Activated CD8-positive, alpha-beta T cell treated with anti-CD3 and anti-CD28 coated beads, Interleukin-2, amount 10 ng/mL, durations not matched to agents 7 days and 5 days (primary cell): ENCODE measurements at places on chromosomes 3 and 15.
A peak's percentile ranks its signal among the peaks of the same experiment; 100 is the strongest.

DNA sequence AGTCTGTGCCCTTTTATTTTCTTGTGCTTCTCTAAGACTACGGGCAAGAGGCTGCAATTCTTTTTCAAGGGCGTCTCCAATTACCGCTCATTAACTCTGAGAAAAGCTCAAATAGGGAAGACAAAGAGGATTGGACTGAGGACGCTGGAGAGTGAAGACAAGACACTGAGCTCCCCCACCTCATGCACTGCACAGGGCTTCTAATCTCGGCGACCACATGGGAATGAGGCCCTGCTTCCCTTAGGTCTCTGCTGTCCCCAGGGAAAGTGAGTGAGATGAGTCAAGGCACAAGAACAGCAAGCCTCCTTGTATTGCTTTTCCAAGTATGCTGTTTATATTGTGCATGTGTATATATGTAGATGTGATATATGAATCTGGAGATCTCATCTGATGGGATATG, 392.2 kb upstream of the CFAP20DC start:
- DNase-seq: no peak

GRCh38 chr3:125479091-125479490, 40.9 kb downstream of the SNX4 start:
- no peak for DNase-seq

GRCh38 chr3:36686516-36686915, 77.8 kb downstream of the DCLK3 start:
- DNase-seq: no peak

DNA sequence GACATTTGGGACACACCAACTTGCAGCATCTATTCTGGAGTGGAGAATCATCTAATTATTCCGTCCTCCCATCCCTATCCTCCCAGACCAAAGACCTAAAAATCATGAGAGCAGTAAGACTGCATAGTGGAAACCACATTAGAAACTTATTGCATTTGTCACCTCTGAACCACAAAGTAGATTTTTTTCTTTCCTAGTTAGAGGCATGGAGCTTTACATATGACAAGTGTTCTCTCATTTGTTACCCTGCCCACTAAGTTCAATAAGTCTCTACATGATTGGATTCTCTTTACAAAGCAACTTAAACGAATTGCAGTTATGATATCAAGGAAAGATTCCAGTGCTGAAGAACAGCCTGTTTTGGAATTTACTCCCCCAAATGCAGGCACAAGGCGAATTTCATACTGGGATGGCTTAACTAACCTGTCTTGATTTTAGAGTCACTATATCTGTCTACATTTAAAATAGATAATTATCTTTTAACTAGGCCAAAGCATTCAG, 42.3 kb upstream of the LRRFIP2 start:
- no peak for DNase-seq

DNA sequence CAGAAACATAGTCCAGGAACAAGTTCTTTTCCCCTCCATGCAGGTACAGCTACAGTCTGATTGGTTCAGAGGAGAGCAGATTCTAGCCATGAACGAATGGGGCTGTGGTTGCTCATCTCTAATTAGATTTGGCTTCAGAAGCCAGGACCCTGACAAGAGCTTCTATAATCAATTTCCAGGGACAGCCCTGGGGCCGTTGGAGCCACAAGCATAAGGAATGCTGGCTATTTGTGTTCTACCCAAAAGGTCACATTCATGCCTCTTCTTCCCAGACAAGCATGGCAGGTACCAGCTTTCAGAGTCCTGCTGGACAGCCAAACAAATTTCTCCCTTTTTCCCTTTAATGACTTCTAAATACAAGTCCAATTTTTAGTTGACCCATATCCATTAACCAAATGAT, 215.5 kb upstream of the LRTM1 start:
- no peak for DNase-seq

DNA sequence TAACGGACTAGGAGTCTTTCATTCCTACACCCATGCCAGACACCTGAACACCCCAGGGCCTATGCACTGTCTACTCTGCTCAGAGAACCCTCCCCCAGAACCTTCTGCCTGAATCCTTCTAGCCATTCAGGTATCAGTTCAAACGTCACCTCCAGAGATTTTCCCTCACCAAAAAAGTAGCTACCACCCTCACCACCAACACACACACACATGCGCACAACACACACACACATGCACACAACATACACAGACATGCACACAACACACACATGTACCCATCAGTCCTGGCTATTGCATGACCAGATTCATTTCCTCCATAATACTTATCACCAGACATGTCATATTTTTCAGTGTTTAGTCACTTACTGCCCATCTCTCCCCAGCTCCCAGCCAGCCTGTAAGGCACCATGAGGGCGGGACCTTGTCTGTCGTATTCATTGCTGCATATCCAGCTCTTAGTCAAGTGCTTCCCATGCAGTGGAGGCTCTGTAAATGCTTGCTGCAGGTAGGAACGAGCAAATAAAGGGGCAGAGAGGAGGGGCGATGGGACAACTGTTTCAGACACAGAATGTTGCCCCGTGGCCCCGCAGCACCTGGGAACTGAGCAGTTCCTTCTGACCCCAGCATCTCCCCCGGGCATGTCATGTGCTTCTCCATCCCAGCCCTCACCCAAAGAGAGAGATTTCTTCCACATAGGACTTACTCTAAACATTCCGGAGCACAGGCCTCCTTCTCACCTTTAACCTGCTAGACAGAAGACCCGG, 29.2 kb downstream of the XXYLT1 start:
- DNase-seq: peak; percentile 18

DNA sequence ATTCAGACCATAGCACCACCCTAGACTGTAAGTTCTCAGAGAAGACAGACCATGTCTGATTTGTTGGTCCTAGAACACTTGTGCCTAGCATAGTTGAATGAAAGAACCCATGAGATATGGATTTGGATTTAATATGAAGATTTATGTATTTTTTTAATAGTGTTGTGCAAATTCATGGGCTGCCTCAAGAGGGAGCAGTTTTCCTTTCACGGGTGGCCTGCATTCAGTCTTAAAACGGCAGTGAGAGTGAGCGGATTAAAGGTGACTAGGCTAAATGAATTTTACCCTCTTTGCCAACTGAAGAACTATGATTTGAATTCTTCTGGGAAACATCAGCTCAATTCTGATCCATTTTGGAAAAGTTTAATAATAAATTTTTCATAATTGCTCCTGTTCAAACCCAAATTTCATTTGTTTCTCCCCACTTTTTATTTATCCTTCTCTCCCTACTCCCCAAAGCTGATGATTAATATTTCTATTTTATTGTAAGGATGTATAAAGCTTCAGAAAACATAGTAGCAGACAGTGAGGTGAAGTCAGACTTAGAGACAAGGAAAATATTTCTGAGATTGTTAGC, 67.3 kb downstream of the MORC1 start:
- peak; percentile 35 for DNase-seq

- no peak for DNase-seq
Observed at GRCh38 chr3:129162729-129163579, 2.1 kb upstream of the ISY1 start.

GRCh38 chr15:76341366-76342057, 4.9 kb downstream of the ISL2 start:
- no peak for DNase-seq

DNA sequence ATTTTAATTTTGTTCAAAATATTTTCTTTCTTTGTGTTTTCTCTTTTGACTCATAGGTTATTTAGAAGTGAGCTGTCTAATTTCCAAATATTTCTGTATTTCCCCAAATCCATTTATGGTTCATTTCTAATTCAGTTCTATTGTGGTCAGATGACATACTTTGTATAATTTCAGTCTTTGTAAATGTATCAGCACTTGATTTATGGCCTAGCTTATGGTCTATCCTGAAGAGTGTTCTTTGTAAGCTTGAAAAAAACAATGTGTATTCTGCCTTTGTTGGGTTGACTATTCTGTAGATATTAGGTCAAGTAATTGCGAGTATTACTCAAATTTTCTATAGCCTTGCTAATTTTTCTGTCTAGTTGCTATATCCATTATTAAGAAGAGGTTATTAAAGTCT, 311.2 kb downstream of the OCA2 start:
- no peak for DNase-seq

DNA sequence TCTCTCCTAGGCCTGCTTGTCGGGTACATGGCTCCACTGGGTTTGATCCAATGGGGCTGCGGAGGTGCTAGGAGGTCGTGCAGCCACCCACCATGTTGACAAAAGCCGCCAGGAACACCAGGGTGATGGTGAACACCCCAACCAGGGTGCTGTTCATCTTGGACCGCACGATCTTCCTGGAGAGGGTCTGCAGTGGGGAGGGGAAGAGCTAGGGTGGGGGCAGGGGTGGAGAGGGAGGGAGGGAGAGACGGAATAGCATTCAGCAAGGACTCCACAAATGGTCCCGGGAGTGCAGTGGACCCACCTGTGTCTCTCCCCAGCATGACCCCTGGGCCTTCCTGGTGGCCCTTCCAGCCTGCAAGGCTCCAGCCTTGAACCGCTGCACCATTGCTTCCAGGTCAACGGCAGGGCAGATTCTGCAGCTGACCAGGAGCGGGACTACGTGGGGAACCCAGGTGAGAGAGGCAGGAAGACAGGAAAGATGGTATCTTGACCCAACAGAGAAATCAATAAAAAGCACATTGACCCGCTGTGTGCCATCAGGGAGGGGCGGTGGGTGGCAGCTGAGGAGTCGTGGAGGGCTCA, 102.3 kb downstream of the SEC22A start:
- no peak for DNase-seq

DNA sequence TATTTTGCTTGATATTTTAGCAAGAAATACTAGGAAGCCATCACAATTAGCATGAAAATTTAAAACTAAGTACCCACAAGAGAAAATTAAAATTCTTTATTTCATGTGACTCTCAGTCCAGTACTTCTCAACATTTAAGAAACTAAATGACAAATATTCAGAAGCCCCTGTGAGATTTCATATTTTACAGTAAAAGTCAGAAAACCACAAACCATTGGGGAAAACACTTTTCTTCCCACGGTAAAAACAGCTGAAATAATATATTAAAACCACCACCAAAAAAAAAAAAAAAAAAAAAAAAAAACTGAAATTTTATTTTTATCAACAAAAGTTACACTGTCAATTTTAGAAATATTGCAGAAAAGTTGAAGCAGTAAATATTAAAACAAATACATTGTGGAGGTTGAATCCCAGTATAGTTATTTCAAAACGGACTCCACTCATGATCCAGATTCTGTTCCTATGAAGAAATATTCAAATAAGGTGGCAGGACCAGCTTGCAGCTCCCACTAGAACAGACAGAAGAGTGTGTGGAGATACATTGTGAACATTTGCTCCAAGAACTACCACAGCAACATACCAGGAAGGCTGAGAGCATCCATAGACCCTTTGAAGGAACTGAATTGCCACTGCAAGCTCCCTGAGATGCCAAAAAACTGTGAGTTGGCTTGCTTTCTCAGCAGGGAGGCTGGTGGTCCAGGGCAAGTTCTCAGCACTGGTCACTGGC, 308.2 kb downstream of the CTNNB1 start:
- DNase-seq: no peak

DNA sequence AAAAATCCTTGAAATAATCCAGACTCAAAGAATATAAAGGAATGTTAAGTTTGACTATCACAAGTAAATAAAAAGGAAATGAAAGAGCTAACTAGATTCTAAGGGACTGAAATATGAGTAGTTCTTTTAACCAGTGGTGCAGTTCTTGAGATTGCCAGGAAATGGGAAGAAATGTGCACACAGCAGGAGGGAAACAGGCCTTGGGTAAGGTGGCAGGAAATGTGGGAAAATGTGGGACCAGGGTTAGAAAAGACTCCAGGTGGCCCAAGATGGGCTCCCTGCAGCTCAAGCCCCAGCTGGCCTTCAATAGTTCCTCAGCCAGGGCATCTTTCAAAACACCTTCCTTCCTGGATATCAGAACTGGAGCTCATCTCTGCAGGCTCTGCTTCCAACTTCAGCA, 181.3 kb downstream of the ISL2 start:
- DNase-seq: no peak

DNA sequence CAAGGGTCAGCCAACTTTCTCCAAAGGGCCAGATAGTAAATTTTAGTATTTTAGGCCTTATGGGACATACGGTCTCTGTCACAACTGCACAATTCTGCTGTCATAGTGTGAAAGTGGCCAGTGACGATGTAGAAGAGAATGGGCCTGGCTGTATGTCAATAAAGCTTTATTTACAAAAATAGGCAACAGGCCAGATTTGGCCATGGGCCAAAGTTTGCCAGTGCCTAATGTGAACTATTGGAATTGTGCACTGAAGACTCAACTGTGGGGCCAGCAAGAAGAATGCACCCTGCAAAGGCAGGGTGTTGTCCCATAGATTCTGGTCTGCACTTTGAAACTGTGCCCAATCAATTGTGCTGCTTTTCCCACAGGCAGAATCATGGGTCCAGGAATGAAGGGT, 69.4 kb upstream of the PRR23E start:
- no peak for DNase-seq

DNA sequence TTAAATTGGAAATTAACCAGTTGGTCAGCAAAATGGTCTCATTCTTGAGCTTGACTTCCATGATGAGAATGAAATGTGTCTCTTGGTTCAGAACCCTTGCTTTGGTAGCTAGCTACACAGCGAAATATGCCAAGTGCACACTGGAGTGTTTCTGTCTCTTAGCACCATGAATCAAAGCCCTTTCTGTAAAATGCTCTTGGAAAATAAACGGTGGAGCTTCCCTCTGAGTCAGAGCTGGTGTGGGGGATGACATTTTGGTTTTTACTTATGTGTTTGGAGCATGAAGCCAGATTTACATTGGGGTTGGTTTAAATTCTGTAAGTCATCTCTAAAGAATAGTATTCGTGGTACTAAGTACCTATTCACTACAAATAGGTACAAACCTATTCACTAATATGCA, 85.1 kb upstream of the NANOGP8 start:
- DNase-seq: no peak
